ENCODE measurements at places on chromosomes 12 and 14. TPM values are rescaled to one million over a fixed set of nuclear protein-coding genes. Genes with fewer than 3 reads are reported as not detected.

Gene CIDEB
- total RNA-seq: 94.7 TPM

Gene PLEKHG7
- 1.0 TPM for total RNA-seq

Gene PTPRR
- total RNA-seq: 17.5 TPM

Gene SIRT4
- 4.1 TPM for total RNA-seq

Gene IFT43
- total RNA-seq: 37.0 TPM

All from Peyer's patch (tissue), 4 donors.